ENCODE measurements at places on chromosomes 5 and 9.

DNA sequence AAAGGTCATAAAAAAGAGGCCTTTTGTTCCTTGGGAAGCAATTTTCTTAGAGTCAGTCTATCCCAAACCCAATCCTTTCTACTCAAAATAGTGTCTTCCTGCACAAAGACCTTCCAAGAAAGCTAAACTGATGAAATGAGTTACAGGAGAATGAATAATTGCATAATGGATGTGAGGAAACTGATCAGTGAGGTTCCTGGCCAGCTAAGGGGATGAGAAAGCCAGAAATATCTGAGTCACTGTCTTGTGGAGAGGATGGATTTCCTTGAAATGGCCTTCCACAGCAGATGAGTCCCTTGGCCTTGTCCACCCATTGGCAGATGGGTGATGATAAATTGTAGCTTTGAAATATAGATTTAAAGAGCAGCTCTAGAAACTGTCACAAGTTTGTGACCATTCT lies 756.1 kb downstream of the DNAH5 start:
- DNase-seq = no peak

- DNase-seq = no peak
Observed at GRCh38 chr5:17315710-17316221, 98.3 kb downstream of the BASP1 start.

DNA sequence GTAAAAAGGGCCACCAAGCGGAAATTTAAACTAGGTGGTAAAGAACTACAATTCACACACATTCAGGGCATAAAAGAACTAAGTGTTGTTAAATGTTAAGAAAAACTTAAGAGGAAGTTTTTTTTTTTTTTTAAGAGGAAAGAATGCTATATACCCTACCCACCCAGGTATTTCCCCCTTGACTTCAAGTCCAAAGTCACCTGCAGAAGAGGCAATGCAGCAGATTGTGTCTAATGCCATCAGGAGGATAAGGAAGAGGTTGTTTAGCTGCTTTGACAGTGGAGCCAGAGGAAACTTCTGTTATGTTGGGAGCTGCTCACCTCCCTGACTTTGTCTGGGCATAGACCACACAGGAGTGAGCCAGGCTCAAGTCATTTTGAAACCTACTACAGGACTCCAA lies 69.2 kb downstream of the MPDZ start:
- DNase-seq = no peak

DNA sequence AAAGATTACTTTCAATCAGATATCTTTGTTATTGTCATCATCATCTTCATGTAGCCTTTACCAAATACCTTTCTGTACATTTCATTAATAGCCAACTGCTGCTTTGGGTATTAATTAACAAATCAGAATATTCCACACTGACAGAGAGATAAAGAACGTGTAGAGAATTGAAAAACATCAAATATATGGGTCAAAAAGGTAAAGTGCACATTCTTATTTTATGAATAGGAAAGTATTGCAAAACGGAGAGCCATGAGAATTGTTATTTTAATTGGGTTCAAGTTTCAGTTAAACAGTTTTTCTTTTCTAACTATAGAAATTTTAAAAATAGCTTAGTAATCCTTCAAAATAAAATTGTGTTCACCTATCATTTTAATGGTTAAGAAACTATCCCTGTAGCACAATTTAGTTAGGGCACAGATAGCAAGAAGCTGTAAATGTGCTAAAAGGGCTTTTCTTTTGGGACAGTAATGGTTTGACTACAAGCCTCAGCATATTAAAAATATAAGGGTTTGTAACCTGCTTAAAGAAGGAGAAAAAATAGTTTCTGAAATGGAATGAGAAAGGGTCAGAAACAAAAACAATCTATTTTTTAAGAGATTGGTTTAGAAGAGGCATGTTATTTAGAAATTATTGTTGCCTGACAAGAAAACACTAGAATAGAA lies 62.9 kb downstream of the PDE4D start:
- DNase-seq = no peak

DNA sequence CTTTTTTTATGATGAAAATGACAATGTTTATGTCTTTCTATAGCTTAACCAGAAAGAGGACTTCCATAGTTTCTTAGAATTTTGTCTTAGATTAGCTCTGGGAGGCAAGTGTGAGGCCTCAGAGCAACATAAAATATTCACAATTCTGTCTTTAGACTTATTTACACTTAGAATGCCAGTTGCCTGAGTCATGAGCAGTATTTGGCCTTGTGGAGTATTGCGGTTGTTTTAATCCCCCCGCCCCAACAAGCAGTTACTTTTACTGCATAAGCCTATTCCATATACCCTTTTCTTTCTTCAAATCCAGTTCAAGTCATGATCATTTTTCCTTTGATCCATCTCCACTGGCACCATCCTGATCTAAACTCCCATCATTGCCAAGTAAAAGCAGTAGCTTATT lies 198.0 kb upstream of the EGFLAM start:
- no peak for DNase-seq

DNA sequence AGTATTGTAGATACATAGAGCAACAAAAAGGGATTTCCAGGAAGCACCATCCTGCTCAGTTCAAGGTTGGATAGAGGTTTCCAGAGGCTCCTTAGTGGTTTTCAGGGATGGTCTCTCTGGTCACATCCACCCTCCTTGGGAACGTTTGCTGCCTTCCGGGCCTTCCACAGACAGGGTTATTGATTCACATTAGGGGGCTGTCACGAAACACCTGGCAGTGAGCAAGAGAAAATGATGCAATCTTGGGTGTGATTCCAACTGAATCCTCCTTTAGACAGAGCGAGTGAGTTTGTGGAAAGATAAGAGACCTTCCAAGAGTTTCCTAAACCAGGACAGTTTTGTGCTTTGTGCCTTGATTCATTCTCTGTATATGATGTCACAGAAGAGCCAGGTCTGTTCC lies 43.8 kb upstream of the CTSL start:
- DNase-seq = no peak

GRCh38 chr9:106875529-106875928 lies 12.6 kb downstream of the ZNF462 start:
- DNase-seq = no peak

DNA sequence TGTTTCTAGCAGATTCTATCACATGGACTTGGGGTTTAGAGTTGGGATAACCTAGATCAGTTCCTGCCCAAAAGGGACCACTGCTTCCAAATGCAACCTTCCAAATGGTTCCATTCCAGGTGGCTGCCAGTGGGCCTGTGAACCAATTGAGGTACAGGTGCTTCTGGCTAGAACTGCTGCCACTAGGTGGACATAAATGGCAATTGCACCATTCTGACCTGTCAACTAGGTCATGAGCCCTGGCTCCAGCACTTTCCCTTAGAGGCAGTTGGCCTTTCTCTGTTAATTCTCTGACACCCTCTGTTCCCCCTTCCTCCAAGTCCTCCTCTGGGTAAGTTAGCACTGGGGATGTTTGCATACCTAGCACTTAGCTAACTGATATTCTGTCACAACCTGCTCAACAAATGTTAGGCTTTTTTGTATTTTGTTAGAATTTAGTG lies 16.6 kb upstream of the HEMGN start:
- DNase-seq = no peak

GRCh38 chr5:61397238-61397637 lies 65.2 kb downstream of the ZSWIM6 start:
- DNase-seq = no peak

DNA sequence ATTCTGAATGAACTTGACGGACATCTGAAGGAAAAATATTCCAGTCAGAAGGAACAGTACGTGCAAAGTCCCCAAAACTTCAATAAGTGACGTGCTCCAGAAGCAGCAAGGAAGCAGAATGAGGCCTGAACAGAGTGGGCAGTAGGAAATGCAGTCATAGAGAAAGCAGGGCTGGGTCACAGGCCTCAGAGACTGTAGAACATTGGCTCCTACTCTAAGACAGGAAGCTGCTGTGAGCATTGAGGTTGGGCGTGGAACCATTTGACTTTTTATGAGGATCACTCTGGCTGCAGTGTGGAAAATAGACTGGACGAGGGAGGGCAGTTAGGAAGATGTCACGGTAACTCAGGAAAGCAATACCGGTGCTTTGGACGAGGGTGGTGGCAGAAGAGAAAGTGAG lies 64.0 kb downstream of the DOCK8 start:
- no peak for DNase-seq

DNA sequence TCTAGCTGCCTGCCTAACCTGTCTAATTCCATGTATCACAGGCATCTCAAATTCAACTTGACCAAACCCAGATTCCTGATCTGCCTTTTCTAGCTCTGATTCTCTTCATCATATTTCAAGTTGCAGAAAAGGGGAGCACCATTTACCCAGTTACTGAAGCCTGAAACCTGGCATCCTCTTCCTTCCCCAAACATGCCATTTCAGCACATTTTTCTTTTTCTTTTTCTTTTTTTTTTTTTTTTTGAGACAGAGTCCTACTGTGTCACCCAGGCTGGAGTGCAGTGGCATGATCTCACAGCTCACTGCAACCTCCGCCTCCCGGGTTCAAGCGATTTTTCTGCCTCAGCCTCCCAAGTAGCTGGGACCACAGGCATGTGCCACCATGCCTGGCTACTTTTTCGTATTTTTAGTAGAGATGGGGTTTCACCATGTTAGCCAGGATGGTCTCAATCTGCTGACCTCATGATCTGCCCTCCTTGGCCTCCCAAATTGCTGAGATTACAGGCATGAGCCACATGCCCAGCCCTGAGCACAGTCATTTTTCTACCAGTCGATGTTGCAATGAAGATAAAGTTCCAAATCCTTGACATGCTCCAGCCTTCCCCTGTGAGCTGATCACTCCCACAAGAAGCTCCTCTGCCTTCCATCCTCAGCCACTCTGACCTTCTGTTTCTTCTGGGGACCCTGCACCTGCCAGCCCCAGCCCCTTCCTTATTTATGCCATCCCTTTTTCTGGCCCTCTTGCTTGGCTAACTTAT lies 32.2 kb downstream of the ACER2 start:
- no peak for DNase-seq

DNA sequence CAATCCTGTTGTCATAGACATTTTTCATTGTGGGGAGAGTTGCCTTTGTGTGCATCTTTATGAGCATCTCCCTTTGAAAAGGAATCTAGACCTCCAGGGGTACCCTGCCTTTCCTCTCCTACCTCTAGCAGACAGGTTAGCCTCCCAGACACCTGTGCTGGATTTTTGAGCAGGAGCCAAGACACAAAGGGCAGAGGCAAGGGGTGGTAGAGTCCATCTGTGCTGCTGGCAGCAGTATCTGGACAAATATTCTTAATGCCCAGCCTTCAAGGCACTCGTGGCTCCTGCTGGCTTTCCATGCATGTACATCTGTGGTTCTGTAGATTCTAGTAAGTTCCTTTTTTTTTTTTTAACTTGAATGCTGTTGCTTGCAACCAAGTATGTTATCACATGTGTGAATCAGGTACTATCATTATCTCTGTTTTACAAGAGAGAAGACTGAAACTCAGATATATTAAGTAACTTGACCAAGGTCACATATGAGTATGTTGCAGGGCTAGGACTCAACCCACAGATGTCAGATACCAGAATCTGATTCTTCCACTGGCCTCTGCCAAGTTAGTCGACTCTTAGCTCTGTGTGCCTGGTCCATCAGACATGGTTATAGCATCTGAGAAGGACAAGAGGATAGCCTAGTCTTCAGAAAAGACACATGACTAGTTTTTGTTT lies 32.9 kb upstream of the GPR151 start:
- DNase-seq = no peak

DNA sequence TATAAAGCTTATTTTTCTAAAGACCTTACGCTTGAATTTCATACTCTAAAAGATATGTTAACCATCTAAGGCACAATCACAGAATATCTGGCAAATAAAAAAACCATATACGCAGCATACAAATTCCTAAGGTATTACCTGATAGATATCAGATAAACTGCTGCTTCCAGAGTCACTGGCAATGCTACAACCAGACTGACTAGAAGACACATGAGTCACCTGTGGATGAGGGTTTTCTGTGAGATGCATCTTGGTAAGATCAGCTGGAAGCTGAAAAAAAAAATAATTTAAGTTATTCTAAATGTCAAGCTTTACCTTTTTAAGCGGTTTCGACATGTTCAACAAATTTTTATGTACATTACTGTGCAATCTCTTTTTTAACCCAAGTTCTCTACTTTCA lies 113.8 kb downstream of the RAPGEF6 start:
- DNase-seq = no peak

DNA sequence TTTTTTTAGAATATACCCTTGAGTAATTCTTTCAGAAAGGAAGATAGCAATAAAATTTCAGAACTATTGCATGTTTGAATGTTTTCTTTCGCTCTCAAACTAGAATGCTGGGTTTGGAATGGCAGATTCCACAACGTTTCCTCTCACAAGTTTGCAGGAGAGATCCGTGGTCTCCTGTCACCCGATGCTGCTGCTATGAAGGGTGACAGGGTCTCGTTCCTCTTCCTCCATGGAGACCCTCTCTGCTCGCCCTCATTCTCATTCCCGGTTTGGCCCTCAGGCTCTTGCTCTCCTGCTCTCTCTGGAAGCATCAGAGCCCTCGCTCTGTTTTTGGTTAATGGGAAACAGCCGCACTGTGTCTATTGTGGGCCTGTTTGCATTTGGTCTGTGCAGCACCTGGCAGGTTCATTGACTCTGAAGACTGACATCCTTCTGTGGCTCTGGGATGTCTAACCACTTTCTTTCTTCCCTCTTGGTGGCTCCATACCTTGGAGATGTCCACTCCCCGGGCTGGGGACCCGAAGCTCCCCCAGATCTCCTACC lies 12.6 kb upstream of the FAM163B start:
- DNase-seq = no peak

DNA sequence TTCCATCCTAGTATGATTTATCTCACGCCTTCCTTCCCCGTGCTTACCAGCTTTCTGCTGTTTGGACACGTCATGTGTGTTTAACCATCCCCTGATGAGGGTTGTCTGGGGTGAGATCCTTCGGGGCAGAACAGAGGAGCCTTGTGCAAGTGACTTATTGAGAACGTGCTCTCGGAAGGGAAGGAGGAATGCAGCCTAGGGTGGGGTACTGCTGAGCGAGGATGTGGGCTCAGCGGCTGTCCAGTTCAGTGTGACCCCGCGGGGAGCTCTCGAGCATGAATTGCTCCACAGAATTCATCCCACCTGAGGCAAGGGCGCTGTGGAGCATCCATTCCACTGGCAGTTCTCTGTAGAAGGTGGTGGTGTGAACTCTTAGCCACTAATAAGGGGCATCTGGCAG lies 4.0 kb downstream of the MYOZ3 start:
- no peak for DNase-seq

- DNase-seq = no peak
Observed at GRCh38 chr9:110189559-110190320, 18.2 kb downstream of the C9orf152 start.

GRCh38 chr5:91955610-91956009 lies 572.5 kb upstream of the ARRDC3 start:
- no peak for DNase-seq

DNA sequence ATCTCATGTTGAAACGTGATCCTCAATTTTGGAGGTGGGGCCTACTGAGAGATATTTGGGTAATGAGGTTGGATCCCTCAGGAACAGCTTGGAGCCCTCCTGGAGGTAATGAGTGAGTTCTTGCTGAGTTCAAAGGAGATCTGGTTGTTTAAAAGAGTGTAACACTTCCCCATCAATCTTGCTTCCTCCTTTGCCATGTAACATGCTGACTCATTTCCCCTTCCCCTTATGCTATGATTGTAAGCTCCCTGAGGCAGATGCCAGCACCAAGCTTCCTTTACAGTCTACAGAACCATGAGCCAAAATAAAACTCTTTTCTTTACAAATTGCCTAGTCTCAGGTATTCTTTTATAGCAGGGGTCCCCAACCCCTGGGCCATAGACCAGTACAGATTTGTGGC lies 352.3 kb downstream of the SLCO4C1 start:
- DNase-seq = no peak

GRCh38 chr5:102999191-102999590 lies 120.7 kb downstream of the GIN1 start:
- no peak for DNase-seq
